ENCODE measurements at places on chromosomes 7 and 10.
A peak's percentile ranks its signal among the peaks of the same experiment; 100 is the strongest.

DNA sequence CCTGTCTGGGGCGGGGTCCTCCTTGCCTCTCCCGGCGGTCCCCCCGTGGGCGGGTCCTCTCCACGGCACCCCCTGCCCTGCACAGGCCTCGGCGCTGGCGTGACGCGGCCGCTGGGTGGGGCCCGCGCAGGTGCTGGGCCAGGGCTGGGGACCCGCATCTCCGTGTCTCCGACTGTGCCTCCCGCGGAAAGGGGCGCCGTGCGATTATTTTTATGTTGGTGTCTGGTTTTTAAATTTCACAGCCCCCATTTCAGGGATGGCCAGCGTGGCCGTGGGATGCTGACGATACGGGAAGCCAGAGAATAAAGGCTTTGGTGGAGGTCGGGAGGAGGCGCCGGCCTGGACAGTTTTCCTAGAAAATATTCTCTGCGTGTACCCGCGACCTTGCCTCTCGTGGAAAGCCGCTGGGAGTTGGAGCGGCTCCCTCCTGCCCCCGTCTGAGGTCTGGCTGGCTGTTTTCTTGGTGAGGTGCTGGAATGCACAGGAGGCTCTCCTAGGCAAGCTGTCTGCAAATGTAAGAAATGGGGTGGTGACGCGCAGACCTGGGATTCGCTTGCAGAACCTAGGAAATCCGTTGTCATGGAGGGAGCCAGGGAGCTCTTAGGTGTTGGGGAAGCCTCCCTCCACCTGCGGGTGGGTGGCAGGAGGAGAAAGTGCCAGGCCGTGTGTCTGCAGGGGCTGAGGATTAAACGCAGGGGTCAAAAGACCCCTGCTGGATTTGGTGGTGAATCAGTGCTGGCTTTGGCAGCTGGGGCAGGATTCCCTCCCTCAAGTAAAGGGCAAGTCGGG is 28.7 kb upstream of the JAKMIP3 start:
- DNase-seq: no peak

GRCh38 chr7:156389116-156389692 is 251.4 kb upstream of the RNF32 start:
- no peak for DNase-seq

DNA sequence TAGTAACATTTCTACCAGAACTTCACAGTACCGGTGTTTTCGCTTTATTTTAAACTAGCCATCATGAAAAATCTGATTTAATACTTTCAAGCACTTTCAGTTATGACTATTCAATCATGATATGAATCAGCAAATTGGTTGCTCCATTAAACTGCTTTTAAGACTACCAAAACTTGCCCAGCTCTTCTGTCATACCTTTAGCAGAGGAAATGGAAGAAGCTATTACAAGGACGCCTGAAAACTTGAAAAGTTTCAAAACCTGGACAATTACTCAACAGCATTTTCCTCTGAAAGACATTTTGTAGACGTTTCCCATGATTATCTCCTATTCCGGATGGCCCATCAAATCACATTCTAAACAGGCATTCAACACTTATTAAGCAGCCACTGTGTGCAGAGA is 2.0 kb downstream of the JAZF1 start:
- no peak for DNase-seq

DNA sequence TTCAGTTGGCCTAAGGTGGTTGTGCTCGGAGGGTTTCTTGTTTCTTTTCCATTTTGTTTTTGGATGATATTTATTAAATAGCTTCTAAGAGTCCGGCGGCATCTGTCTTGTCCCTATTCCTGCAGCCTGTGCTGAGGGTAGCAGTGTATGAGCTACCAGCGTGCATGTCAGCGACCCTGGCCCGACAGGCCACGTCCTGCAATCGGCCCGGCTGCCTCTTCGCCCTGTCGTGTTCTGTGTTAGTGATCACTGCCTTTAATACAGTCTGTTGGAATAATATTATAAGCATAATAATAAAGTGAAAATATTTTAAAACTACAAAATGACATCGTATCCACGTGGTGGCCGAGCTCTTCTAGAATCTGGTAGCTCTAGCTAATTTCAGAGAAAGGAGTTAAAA is 20.4 kb downstream of the GATA3 start:
- DNase-seq: no peak

- no peak for DNase-seq
These were observed 4.1 kb upstream of the CTBP2 start for GRCh38 chr10:125164421-125164820.

DNA sequence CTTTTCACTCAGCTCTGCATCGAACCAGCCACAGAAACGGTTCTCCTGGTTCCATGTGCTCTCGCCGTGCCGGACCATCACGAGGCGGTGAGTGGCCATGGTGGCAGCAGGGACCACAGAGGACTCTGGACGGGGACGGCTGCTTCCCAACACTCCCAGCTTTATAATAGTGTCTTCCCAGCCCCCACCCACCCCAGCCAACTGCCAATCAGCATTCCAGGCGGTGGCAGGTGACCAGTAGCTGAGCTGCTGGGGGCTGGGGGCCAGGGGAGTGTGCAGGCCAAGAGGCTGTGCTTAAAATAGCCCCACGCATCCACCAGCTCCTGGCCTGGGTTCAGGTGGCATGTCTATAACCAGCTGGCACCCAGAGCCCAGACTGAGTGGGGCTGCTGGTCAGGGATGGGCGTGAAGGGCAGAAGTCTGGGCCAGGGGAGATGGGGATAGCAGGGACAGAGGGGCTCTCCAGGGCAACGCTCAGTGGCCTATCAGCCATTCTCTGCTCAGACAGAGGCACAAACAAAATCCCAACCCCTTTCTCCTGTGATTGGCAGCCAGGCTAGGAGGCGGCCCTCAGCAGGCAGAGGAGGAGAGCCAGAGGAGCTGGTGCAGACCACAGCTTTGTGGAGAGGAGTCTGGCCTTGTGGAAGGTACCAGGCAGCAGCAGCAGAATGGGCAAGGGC is at the start of gene PGAM2:
TSS of gene PGAM2 (minus strand) at position 137 of the 680 bp plus-strand sequence. CDS start at position 99, 38 bp downstream.
- peak; percentile 96 for DNase-seq

DNA sequence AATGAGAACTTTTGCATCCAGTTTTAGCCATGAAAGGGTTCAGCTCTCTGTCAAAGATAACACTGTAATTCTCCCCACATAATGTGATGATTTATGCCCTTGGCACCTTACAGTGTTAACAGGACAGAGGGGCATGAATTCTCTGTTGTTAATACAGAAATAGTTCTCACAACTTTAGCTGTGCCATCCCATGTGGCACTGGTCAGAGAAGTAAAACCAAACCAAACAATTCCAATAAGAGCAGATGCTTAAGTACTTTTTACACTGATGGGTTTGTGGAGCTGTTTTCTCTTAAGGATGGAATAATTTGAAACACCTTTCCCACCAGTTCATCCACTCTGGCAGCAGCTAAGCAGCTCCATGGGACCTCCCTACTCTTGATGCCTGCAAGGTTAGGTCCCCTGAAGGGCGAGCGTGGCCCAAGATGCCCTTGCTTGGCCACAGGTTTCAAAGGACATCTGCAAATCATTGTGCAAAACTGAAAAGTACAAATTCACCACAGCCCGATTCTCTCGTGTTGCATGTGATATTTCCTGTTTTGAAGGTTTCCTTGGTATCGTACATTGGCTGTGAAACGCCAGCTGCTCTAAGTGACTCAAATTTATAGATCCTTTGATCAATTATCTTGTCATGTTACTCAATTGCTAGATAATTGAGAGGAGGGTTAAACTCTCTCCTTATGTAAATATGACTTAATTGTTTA is 82.5 kb upstream of the CREB5 start:
- no peak for DNase-seq

DNA sequence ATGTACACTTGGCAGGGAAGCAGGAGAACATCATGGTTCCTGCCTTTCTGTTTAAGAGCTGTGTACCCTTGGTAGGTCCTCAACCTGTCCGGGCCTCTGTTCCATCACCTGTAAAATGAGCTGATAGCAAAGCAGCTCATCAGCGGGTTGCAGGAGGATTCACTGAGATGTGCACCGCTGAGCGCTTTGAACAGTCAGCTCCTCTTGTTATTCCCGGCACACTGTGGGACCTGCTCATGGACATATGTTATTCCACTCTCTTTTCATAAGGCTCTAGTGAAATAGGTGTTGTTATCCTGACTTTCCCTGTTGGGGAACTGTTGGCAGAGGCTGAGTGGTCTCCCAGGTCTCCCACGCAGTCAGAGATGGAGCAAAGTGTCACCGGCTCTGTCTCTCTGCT is 497.5 kb upstream of the ZMIZ1 start:
- DNase-seq: no peak

- DNase-seq: no peak
These were observed 403.7 kb upstream of the ZMIZ1 start for GRCh38 chr10:78664929-78665553.

DNA sequence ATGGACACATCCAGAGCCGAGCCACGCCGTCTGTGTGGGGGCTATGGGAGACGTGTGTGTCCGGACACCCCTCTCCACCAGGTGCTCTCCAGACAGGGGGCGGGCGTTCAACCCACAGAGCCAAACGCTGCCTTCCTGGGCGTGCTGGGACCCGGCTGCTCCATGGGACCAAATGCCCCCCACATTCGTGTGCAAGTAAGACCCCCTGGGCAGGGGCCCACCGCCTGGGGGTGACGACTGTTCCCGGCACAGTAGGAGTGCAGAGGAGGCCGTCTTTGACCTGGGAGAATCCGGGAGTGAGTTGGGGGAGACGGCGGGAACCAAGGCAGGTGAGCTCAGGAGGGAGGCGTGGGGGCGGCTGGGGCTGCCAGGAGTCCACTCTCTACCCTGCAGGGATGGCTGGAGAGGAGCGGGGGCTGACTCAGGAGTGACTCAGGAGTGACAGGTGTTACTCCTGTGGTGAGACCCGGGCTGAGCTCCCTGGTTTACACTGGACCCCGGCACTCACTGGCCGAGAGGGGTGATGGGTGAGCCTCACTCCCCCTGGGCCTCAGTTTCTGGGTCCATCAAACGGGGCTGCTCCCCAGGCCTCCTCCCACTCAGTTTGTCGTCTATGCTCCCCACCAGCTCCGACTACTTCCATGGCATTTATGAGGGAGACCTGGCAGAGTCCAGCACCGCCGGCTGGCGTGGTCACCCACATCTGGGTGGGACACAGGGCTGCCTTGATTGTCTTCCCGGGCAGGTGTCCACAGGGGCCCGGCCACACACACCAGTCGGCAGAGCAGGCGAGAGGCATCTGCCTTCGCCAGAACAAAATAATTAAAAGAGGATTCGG is 95.0 kb downstream of the MICALL2 start:
- DNase-seq: no peak

DNA sequence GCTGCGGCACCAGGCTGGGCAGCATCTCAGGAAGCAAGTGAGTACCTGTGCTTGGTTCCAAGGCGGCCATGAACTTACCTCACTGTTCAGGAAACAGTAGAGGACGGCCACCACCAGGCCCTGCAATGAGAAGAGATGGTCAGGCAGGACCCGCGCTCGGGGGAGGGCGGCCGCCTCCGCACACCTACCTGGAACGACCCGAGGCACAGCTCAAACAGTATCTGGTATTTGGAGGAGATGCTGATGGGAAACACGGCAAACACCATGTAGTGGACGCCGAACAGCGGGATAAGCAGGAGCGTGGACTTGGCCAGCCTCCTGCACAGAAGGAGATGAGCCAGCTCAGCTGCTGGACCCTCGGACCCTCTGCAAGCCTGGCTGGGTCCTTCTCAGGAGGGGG is 112.9 kb downstream of the VIPR2 start:
- no peak for DNase-seq

DNA sequence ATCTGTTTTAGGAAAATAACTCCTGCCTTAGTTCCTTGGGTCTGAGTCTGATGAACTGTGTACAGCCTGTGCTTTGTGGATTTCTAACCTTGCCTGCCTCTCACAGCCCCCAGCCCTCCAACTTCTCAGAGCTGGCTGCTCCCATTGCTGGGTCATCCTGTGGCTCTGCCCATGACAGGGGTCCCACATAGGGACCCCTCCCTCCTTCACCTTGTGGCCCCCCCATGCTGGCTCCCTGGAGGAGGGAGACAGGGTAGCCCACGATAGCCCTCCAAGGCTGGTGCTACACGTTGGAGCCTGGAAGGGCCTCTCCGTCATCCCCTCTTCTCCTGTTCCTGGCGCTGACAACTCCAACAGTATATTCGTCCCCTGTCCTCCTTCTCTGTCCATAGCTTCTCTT is 2.8 kb upstream of the DENND2A start:
- no peak for DNase-seq

- DNase-seq: no peak
These were observed 18.3 kb upstream of the GNAT3 start for GRCh38 chr7:80530136-80530535.

DNA sequence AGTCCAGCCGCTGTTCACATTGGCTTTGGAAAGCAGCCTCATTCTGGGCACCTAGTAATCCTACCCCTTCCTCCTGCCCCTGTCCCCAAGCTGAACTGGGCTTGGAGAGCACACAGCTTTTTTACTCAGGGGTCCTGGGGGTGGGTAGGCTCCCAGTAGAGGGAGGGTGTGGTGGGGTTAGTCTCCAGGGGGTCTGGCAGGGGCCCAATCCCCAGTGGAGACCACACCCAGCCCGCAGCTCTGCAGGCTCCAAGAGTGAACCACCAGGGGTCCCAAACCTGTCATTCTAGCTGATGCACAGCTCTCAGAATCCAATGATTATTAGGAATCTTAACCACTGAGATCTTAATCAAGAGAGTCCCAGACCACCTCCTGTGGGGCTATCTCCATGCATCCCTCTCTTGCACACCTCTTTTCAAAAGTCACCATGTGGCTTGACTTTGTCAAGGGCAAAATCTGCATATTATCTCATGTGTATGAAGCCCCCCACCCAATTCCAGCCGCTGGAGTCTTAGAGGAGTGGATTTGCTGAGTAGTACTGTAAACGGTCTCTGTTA is 2.7 kb downstream of the HOXA11 start:
- DNase-seq: peak; percentile 1

GRCh38 chr10:29344073-29344820 is 55.4 kb downstream of the LYZL1 start:
- DNase-seq: no peak

DNA sequence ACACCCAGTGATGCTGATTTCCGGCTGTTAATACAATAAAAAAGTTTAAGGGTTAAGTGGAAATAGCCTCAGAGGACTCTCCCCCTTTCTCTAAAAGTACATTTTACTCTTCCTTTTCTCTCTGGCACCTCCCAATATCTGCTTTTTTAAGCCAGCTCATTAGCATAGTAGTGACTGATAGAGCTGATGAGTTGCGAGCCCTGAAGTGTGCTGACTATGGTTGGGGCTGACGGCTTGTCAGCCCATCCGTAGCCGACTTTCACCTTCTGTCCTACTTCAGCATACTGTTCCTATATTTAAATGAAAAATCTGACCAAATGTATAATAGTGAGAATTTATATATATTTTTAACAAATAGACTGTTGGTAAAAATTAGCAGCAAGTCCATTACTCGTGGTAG is 80.0 kb downstream of the SHH start:
- no peak for DNase-seq

- no peak for DNase-seq
These were observed 20.7 kb upstream of the SEC24C start for GRCh38 chr10:73723516-73723915.
